EL (cell line): ENCODE measurements at places on chromosomes 4 and X.

GRCh38 chrX:125424536-125424935 lies 104.9 kb downstream of the TEX13C start:
- DNase-seq: no peak

GRCh38 chrX:17412692-17413091 lies 37.7 kb downstream of the NHS start:
- DNase-seq: peak; percentile 81

- no peak for DNase-seq
Measured at GRCh38 chrX:7205037-7205577, 57.2 kb upstream of the PUDP start.

GRCh38 chr4:159766241-159766640 lies 663.4 kb downstream of the RAPGEF2 start:
- peak; percentile 1 for DNase-seq

GRCh38 chr4:10164877-10165283 lies 48.3 kb upstream of the WDR1 start:
- DNase-seq: peak; percentile 63

DNA sequence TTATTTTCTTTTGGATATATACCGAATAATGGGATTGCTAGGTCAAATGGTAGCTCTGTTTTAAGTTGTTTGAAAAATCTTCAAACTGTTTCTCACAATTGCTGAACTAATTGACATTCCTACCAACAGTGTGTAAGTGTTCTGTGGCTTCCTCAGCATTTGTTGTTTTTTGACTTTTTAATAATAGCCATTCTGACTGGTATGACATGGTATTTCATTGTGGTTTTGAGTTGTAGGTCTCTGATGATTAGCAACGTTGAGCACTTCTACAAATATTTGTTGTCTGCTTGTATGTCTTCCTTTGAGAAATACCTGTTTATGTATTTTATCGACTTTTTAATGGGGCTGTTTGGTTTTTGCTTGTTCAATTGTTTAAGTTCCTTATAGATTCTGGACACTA lies 680.1 kb upstream of the GRIA3 start:
- peak; percentile 38 for DNase-seq

DNA sequence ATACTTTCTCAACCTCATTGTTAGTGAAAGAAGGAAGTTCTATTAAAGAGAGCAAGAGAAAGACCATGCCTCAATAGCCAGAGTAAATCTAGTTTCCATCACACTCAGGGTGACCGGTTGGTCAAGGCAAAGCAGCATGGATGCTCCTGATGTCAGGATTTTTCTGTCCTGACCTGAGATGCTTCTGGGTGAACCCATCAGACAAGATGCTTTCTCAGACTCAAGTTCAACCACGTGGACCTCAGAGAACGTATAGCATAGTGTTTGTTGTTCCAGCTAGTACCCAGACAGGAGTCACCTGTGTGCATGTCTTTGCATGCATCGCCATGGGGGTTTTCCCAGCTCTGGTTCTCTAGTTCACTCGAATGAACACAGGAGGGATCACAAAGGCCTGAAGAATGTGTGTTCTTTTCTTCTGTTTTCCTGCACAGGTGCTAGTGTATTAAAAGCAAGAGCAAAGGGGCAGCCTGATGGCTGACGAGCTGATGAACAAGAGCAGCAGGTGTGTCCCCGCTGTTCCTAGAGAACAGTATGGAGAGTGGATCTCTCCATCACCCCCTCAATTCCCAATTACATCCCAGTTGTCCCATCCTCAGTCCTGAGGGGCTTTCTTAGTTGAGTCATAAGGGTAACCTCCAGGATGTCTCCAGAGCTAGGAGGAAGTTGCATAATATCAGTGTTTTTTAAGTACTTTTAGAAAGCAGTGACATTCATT lies 110.5 kb upstream of the ENPP6 start:
- DNase-seq: no peak

GRCh38 chr4:132269303-132269990 lies 879.6 kb upstream of the PCDH10 start:
- DNase-seq: no peak

- no peak for DNase-seq
Measured at GRCh38 chrX:123607270-123607669, 125.6 kb downstream of the THOC2 start.

GRCh38 chr4:11720292-11720691 lies 291.6 kb upstream of the HS3ST1 start:
- no peak for DNase-seq

- no peak for DNase-seq
Measured at GRCh38 chr4:126779001-126779400, 853.8 kb upstream of the INTU start.

GRCh38 chr4:59956366-59956765 lies 1243.8 kb upstream of the ADGRL3 start:
- no peak for DNase-seq

- no peak for DNase-seq
Measured at GRCh38 chrX:134369576-134369975, 90.4 kb upstream of the HPRT1 start.

DNA sequence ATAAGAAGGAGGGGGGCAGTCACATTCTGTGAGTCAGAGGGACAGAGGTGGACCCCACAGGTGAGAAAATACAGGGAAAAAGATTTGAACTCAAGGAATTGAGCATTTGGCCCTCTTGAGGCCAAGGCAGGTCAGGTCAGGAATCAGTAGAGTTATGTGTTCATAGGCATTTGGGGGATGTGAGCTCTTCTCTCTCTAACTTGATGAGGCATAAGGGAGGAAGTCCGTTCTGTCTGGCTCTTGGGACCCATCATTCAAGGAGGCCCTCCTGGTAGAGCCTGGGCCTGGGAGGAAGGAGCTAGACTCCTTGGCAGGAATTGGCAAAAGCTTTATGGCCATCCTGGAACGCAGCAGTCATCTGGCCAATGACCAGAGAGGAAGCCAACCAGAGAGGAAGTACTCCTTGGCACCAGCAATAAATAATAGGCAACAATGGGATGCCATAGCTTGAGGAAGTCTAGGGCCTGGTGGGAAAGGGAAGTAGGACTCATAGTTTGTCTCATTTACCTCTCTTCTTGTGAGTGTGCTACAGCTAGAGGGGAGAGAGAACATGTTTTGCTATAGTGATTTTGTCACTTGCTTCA lies 53.0 kb downstream of the MSN start:
- DNase-seq: no peak

DNA sequence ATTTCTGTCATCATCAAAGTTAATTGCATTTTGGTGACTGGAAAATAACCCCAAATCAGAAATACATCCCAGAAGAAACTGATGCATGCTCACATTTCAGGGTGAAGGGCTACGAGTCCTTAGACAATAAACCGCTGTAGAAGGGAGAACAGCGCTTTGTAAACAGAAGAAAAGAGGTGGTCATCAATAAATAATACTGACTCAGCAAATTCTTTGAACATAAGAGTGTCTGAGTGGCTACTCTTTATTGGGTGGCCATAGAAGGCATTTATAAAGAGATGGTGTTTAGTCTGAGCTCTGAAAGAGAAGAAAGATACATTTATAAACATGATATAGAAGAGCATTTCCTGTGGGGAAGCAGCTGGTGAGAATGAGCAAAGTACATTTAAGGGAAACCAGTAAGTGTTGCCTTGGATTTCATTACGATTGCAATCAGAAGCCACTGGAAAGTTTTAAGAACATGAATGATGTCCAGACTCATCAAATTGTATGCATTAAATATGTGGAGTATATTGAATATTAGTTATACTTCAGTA lies 246.9 kb upstream of the GIMD1 start:
- no peak for DNase-seq

- peak; percentile 13 for DNase-seq
Measured at GRCh38 chr4:144906181-144906925, 191.6 kb downstream of the ANAPC10 start.

GRCh38 chrX:12970691-12971202 lies 4.2 kb upstream of the TMSB4X start:
- peak; percentile 19 for DNase-seq

- peak; percentile 16 for DNase-seq
Measured at GRCh38 chrX:130262231-130262630, 6.5 kb downstream of the ZNF280C start.

DNA sequence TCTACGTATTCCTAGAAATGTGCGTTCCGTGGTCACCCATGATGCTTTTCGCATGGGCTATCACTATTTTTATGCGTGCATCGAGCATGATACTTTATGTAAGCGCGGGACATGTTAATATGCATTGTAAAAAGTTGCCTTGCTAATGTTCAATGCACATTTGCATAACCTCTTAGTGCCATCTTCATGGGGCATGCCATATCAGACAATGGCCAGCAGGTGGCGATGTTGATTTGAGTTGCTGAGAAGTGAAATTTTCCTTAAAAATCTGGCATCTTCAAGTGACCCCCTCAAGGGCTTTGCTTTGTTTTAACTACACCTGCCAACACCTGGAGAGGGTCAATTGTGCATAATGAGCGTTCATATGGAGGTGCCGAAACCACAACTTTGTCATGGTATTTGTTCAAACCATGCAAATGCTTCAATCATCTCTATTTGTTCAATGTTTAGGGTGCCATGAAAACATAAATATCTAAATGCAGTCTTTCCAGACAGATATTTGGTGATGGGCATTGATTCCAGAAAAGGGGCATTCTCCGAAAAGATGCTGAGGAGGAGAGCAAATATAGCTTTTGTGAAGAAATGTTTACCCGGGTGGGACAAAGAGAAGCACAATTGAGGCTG lies 833.9 kb upstream of the PRKX start:
- peak; percentile 1 for DNase-seq

DNA sequence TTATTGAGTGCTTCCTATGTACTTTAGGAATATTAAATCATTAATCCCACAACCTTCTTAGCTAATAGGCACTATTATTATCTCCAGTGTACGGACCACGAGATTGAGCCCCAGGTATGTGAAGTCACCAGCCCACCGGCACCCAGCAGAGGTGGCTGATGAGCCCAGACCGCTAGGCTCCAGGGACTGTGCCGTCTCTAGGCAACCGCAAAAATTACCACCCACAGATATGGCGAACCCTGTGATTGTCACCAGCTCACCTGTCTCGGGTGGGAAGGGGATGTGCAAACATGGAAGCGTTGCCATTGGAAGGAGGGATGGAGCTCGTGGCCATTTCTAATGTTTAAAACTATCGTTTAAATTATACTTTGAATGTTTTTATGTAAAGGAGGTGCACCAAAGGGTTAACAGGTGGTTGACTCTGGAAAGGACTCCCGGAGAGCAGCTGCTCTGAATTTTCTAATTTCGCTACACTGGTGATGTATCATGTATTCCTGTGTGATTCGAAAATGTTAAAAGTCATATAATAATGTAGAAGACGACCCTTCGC lies 21.0 kb upstream of the JAKMIP1 start:
- no peak for DNase-seq

GRCh38 chr4:40782876-40783275 lies 33.1 kb downstream of the NSUN7 start:
- no peak for DNase-seq

- DNase-seq: no peak
Measured at GRCh38 chr4:73990988-73991741, 3.2 kb upstream of the PPBP start.

- DNase-seq: no peak
Measured at GRCh38 chr4:2354760-2355159, 63.7 kb downstream of the ZFYVE28 start.

DNA sequence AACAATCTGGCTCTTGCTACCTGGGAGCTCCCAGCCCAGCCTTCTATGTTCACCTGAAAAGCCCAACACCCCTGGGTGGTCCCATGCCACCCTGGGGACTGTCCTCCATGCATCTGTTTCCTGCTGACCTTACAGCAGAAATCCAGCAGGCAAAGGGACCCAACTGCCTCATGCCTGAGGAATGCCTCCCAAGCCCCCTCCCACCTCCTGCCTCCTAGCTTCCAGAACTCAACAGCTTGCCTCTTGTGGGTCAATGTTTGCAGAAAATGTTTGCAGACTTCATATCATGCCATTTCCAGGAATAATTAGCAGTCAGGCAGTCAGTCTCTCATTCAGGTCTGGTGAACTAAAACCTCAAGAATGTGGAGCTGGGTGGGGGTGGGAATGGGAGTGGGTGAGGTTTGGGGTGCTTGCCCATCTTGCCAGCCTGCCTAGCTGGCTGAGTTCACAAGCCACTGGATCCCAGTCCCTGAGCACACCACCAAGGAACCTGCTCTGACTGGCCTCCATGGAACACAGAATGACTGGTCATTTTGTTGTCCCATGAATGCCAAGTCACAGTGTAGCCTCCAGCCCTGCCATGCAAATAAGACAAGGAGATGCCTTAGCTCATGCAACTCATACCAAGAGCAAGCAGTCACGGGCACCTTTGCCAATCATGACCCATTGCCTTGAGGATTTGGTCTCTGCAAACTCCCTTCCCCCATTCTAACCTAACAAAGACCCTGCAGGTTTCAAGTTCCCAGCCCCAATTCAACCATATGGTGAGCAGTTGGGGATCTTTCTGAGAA lies 12.1 kb upstream of the PLAC1 start:
- peak; percentile 91 for DNase-seq

DNA sequence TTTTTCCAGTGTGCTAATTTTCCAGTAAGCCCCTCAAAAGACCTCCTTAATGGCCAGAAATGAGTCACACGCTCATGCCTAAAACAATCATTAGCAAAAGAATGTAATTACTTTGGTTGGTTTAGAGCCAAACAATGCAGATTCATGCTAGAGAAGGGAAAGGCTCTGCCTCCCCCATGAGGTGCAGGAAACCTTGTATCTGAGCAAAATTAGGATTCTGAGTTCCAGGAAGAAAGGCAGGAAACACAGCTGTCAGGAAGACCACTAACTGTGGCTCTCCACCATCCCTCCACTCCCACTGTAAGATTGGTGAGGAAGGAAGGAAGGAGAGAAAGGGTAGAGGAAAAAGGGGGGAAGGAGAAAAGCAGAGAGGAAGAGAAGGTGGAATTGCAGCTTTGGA lies 104.9 kb upstream of the DHX15 start:
- no peak for DNase-seq

GRCh38 chr4:95560774-95561173 lies 12.0 kb upstream of the UNC5C start:
- no peak for DNase-seq

DNA sequence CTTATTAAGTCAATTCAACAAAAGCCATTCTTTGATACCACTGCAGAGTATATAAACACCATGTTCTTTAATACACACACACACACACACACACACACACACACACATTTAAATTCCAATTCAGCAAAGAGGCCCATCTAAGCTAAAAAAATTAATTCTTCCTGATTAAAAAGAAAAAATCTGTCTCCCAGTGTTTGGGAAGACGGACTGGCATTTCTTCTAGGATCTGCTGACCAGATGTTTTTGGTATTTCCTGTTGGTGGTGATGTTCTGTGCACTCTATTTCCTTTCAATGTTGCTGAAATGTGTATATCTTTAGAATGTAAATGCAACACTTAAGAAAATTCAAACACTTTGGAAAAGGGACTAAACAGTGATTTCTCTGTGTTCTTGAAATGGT lies 243.8 kb downstream of the THOC2 start:
- peak; percentile 33 for DNase-seq

GRCh38 chr4:102008711-102009110 lies 218.2 kb downstream of the BANK1 start:
- no peak for DNase-seq

- no peak for DNase-seq
Measured at GRCh38 chr4:113050371-113050755, 910 bp downstream of the ANK2 start.

DNA sequence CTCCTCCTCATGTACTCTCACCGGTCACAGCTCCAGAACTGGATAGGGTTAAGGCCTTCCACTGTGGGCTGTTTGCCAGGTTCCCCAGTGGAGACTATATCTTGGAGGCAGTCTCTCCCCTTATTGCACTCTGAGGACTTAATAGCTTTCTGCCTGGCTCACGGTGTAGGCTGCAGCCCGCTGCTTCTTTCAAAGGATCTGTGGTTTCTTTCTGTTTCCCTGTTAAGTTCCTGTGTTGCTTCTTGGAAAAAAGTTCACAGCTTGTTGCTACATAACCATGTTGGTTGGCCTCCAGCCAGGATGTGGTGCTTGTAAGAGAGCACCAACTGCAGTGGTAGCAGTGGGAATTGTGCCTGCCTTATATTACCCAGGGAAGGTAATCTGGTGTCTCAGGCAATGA lies 24.9 kb upstream of the ZDHHC15 start:
- no peak for DNase-seq
